Vagina (tissue), 2 donors: ENCODE measurements at places on chromosomes 5 and 9. TPM values are rescaled to one million over a fixed set of nuclear protein-coding genes. Genes with fewer than 3 reads are reported as not detected.

The DNM1 gene
- 33.4 TPM for total RNA-seq

- DNase-seq, result no peak
Measured at GRCh38 chr5:14185326-14186058, 42.4 kb downstream of the TRIO start.

DNA sequence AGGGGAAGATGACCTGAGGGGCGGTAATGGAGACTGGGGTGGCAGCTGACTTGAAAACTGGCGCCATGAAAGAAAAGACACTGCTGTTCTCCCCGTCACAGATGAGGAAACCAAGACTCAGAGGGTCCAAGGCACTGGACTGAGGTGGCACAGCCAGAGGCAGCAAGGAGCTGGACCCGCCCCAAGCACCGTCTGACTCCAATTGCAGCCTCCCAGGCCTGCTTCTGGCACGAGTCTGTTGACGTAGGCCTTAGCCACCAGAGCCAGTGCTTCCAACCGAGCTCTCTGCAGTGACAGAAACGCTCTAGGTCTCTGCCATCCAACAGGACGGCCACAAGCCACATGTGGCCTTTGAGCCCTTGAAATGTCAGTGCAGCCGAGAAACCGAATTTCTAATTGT is 193.2 kb downstream of the OLFM1 start:
- no peak for DNase-seq

The SLC46A2 gene
- not detected for total RNA-seq

The PDE6A gene
- 0.25 TPM for total RNA-seq

DNA sequence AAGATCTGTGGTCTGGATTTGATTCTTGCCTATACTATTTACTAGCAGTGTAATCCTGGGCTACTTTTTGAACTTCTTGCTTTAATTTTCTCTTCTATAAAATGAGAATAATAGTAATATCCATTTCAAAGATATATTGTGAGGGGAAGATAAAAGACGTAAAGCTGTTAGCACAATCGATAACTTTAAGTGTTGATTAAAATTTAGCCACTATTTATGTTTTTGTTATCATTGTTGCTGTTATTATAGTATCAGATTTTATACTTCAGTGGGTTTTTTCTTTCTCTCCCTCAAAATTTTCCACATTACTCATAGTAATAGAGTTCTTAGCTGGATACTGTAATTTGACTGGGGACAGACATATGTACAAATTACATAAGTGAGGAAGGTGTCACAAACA is 42.0 kb downstream of the STX17 start:
- DNase-seq, result no peak

GRCh38 chr9:76911971-76912370 is 6.1 kb upstream of the PRUNE2 start:
- DNase-seq, result no peak

The NR5A1 gene
- 1.2 TPM for total RNA-seq

DNA sequence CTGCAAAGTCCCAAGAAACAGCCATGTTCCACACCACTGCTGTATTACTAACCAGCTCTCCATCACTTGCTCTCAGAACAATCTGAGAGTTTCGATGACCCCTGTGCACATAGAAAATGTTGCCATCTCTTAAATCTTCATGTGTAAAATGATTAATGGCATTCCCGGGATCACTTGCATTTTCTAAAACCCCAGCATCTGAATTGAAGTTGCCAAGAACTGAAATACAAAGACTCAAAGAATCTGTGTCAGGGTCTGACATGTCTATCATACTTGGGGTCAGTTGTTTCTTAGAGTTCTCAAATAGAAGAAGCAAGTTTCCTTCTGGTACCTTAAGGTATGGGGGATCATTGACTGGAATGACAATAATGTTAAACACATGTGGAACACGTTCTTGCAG is 115.1 kb downstream of the ESM1 start:
- DNase-seq, result no peak

The MED22 gene
- 32.9 TPM for total RNA-seq

The LEAP2 gene
- 4.2 TPM for total RNA-seq

The FOXD4L4 gene
- not detected for total RNA-seq

- no peak for DNase-seq
Measured at GRCh38 chr5:150077060-150077459, 9.3 kb downstream of the CSF1R start.

- no peak for DNase-seq
Measured at GRCh38 chr9:101618698-101619097, 23.9 kb upstream of the PPP3R2 start.

DNA sequence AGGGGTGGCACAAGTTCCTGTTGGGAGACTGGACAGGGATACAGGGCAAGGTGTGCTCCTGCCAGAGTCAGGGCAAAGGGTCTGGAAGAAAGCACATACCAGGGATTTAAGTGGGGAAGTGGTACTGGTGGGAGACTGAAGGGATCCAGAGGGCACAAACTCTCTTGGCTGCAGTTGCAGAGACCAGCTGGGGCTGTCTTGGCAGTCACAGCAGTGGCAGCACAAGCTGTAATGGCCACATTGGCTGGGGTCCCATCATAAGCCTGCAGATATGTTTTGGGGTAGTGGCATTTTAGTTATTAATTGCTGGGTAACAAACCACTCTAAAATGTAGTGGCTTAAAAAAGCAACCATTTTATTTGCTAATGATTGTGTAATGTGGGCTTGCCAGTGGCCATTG is 492.2 kb downstream of the ENC1 start:
- DNase-seq, result no peak

DNA sequence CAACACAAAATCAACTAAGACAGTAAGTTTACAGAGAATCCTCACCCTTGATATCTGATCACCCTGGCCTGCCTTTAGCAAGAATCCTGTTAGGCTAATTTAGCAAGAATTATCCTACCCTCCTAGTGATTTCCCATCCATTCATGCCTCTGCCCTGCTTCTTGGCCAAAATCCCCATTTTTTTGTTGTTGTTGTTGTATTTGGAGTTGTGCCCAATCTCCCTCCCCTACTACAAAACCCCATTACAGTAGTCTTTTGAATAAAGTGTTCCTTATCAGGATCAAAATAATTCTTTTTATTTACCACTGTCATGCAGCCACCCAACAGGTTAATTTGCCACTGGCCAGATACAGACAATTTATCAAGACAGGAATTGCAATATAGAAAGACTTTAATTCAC is 58.5 kb upstream of the CLINT1 start:
- DNase-seq, result no peak

- DNase-seq, result no peak
Measured at GRCh38 chr5:109191153-109191558, 218.6 kb downstream of the PJA2 start.

The CTSV gene
- total RNA-seq, result 1.5 TPM

The RMI1 gene
- total RNA-seq, result 2.9 TPM

- no peak for DNase-seq
Measured at GRCh38 chr9:122219856-122220672, 8.7 kb downstream of the LHX6 start.
